Substantia nigra (tissue), 51 donors: ENCODE measurements at places on chromosomes 7 and 10.

GRCh38 chr7:102813191-102814024 is 64.6 kb downstream of the FAM185A start:
- no peak for DNase-seq

GRCh38 chr7:139231513-139232376 is 708 bp downstream of the UBN2 start:
- DNase-seq: peak; percentile 10

DNA sequence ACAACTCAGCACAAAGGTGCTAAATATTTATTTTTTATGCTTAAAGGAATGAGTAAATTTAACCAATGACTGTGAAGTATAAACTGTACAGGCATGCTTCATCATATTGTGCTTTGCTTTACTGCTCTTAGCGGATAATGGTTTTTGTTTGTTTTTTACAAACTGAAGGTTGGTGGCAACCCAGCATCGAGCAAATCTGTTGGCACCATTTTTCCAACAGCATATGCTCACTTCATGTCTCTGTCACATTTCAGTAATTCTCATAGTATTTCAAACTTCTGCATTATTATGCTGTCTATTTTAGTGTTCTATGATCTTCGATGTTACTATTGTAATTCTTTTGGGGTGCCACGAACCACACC is 22.8 kb downstream of the BRAF start:
- no peak for DNase-seq

DNA sequence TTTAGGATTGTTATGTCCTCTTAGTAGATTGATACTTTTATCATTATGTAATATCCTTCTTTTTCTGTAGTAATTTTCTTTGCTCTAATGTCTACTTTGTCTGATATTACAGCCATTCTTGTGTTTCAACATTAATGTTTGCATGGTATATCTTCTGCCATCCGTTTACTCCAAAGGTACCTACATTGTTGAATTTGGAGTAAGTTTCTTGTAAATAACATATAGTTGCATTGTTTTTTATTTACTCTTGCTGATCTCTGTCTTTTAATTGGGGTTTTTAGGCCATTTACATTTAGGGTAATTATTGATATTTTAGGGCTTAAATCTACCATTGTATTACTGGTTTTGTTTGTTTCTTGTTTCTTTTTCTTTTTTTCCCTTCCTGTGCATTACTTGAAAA is 100.1 kb downstream of the STK31 start:
- no peak for DNase-seq

DNA sequence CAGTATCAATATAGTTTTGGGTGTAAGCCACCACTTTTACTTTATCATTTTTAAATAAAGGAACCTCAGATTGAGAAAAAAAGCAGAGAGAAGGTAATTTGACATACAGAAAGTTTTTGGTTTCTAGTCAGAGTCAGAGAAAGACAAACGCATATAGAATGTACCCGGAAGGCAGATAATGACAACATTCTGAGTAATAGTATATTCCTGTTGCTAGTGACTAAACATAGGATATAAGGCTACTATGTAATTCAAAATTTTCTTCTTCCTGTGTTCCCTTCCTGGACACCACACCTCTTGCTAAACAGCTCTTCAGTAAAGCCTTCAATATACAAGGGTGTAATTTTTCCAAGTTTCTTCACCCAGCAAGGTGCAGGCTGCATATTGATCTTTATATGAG is 597.6 kb downstream of the PCDH15 start:
- no peak for DNase-seq

GRCh38 chr10:119538632-119539358 is 3.7 kb downstream of the RGS10 start:
- DNase-seq: no peak

DNA sequence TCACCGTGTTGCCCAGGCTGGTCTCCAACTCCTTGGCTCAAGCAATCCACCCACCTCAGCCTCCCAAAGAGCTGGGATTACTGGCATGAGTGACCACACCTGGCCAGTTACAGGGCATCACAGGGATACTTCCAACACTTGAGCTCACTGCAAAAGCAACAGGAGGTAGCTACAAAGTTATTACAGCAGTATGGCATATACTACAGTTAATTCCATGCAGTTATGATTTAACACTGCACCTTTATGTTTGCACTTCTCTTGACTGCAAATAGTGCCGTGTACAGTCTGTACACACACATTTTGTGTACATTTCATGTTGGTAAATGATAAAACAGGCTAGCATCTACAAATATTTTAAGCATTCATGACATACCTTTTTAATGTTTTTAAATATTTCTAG is 21.3 kb downstream of the SRPK2 start:
- no peak for DNase-seq

DNA sequence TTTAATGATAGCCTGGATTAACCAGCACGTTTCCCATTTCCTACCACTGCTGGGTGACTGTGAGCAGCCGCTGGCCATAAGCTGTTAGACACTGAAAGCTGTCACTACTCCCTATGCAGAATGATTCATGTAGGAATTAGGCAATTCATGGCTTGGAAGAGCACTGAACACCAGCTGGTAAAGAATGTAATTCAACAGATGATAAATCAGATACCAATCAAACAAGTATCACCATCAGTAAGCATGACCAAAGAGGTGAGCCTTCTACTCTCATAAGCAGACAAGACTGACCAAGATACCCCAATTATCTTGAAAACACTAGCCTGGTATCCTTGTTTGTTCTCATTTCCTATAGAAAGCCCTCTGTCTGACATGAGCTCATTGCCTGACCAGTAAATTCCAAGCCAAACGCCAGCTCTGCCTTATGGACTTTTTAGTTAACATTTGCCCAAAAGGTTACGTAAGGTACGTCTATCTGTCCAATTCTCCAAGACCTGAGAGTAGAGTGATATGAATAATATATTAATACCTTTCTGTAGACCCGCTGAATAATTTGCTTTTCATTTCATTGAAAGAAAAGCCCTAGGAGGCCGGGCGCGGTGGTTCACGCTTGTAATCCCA is 127.7 kb downstream of the ELMO1 start:
- no peak for DNase-seq

GRCh38 chr7:106871793-106872571 is 6.9 kb downstream of the PIK3CG start:
- no peak for DNase-seq

GRCh38 chr7:11533229-11533820 is 298.7 kb downstream of the THSD7A start:
- DNase-seq: no peak
